PC-9 (cell line): ENCODE measurements at places on chromosomes 1 and 21.
A peak's percentile ranks its signal among the peaks of the same experiment; 100 is the strongest.

- H3K36me3 ChIP-seq: no peaks in the 10 kb centered on the region
- no peak for DNase-seq
- H3K4me1 ChIP-seq: no peaks in the 10 kb centered on the region
- no peak overlapping the region for H3K4me3 ChIP-seq
Measured at GRCh38 chr1:38361566-38361965, 315.0 kb upstream of the POU3F1 start.

- no peak for DNase-seq
- H3K4me3 ChIP-seq: no peak overlapping the region
- no peak overlapping the region for H3K27ac ChIP-seq
- H3K4me1 ChIP-seq: no peaks in the 10 kb centered on the region
Measured at GRCh38 chr1:245096311-245097066, 58.3 kb upstream of the KIF26B start.

DNA sequence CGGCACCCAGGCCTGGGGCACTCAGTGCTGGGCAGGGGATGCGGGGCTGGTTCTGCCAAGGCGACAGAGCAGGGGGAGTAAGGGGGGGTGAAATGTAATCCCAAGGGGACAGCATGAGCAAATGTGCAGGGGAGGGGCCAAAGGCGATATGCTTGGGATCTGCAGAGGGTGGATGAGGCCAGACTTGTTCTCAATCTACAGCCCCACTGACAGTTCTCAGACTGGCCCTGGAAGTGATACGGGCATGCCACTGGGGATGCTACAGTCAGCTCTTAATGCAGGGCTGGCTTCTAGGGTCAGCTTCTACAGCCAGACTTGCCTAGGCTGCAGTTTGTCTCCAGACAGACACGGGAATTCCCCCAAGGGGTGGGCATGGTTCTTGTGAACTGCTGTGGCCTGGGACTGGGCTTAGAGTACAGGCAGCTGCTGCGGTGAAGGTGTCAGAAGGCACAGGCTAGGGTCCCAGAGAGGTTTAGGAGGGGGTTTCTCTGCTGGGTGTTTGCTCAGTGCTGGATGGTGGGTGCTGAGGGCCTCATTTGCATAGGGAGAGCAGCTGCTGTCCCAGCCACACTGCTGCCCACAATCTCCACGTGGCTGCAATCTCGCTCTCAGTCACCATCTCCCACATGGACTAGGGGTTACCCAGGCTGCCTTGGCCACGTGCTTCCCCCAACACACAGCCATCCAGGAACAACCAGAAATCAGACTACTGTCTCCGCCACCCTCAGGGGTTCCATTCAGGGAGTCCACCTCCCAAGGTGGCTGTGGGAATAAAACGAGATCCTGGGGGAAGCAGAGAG is 190.1 kb downstream of the HIVEP3 start:
- DNase-seq: no peak
- H3K27ac ChIP-seq: no peak overlapping the region
- H3K36me3 ChIP-seq: no peaks in the 10 kb centered on the region
- no peaks in the 10 kb centered on the region for H3K27me3 ChIP-seq

DNA sequence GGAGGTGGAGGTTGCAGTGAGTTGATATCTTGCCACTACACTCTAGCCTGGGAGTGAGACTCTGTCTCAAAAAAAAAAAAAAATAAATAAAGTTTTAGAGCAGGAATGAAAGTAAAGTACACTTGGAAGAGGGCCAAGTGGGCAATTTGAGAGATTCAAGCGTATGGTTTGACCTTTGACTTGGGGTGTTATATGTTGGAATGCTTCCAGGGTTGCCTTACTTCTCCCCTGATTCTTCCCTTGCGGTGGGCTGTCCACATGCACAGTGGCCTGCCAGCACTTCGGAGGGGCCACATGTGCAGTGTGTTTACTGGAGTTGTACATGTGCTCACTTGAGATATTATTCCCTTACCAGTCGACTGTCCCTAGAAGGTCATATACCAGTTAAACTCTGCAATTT is 295.5 kb upstream of the PROX1 start:
- H3K4me3 ChIP-seq: no peak overlapping the region
- no peaks in the 10 kb centered on the region for H3K36me3 ChIP-seq
- H3K27ac ChIP-seq: no peak overlapping the region
- DNase-seq: no peak
- no peaks in the 10 kb centered on the region for H3K27me3 ChIP-seq
- H3K4me1 ChIP-seq: no peaks in the 10 kb centered on the region

DNA sequence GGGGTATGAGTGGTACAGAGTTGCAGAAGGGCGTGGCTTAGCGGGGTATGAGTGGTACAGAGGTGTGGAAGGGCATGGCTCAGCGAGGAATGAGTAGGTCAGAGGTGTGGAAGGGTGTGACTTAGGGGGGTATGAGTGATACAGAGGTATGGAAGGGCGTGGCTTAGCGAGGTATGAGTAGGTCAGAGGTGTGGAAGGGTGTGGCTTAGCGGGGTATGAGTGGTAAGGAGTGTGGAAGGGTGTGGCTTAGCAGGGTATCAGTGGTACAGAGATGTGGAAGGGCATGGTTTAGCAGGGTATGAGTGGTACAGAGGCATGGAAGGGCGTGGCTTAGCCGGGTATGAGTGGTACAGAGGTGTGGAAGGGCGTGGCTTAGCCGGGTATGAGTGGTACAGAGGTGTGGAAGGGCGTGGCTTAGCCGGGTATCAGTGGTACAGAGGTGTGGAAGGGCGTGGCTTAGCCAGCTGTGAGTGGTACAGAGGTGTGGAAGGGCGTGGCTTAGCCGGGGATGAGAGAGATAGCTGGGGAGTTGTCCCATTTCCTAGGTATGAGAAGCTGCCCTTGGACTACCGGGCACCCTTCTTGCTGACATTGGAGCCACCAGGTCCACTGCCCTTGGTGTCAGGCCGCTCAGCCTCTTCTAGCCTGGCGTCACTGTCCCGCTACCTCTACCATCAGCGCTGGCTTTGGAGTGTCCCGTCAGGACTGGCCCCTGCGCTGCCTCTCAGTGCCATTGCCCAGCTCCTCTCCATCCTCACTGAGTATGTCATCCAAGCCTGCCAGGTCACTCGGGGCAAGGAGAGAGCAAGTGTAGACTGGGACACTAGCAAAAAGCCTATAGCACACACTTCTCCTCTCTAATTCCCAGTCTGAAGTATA is 29.8 kb downstream of the HYI start:
- H3K4me3 ChIP-seq: no peak overlapping the region
- H3K27ac ChIP-seq: peak overlapping the region; percentile 81
- H3K36me3 ChIP-seq: peaks cover 53% of the 10 kb centered on the region
- peaks cover 18% of the 10 kb centered on the region for H3K4me1 ChIP-seq

DNA sequence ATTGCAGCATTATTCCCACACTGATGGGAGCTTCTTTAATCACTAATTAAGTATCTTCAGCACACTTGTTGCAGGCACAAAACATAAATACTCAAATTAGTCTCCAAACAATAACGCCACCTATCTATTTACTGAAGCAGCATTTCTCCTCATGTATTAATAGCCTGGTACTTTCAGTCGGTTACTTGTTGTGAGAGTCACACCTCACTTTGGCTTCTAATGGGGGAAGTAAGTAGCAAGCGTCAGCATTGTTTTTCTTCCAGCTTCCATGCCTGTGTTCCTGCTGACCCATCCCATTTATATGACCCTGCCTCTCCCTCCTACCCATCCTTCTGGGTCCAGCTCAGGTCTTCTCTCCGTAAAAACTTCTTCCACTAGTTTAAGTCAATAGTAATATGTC is 31.9 kb upstream of the DENND1B start:
- no peak for DNase-seq
- no peaks in the 10 kb centered on the region for H3K4me1 ChIP-seq
- H3K27ac ChIP-seq: no peak overlapping the region
- no peaks in the 10 kb centered on the region for H3K36me3 ChIP-seq
- peaks cover 4% of the 10 kb centered on the region; the same call in 1 of the 2 replicates for H3K27me3 ChIP-seq
- no peak overlapping the region for H3K4me3 ChIP-seq

- H3K4me3 ChIP-seq: no peak overlapping the region
- H3K27ac ChIP-seq: no peak overlapping the region
- no peaks in the 10 kb centered on the region for H3K36me3 ChIP-seq
- DNase-seq: no peak
- peaks cover 41% of the 10 kb centered on the region for H3K27me3 ChIP-seq
- no peaks in the 10 kb centered on the region for H3K4me1 ChIP-seq
Measured at GRCh38 chr21:38422082-38422481, 76.2 kb downstream of the ERG start.

GRCh38 chr1:33512226-33513011 is 40.0 kb downstream of the ZSCAN20 start:
- no peaks in the 10 kb centered on the region for H3K36me3 ChIP-seq
- DNase-seq: peak; percentile 69
- H3K4me1 ChIP-seq: no peaks in the 10 kb centered on the region
- H3K27me3 ChIP-seq: peaks cover 12% of the 10 kb centered on the region; the same call in 1 of the 2 replicates
- H3K27ac ChIP-seq: no peak overlapping the region
- H3K4me3 ChIP-seq: no peak overlapping the region

DNA sequence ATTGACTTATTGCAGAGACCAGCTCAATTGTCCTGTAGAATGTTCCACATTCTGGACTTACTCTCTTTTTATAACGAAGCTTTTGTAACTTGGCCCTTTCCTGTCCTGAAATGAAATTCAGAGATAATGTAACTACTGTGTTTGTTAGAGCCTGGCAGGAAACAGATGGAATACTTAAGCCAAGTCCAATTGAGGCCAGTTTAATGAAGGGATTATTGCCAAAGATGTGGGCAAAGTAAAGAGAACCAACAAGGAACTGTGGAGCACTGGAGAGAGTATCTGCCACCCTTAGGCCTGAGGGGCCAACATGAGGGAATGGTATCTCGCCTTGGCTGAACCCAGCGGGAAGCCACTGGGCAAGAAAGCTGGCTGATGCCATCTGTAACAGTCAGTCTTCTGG is 32.9 kb downstream of the MFSD2A start:
- H3K36me3 ChIP-seq: no peaks in the 10 kb centered on the region
- DNase-seq: no peak
- H3K4me3 ChIP-seq: no peak overlapping the region
- no peak overlapping the region for H3K27ac ChIP-seq
- H3K27me3 ChIP-seq: no peaks in the 10 kb centered on the region

DNA sequence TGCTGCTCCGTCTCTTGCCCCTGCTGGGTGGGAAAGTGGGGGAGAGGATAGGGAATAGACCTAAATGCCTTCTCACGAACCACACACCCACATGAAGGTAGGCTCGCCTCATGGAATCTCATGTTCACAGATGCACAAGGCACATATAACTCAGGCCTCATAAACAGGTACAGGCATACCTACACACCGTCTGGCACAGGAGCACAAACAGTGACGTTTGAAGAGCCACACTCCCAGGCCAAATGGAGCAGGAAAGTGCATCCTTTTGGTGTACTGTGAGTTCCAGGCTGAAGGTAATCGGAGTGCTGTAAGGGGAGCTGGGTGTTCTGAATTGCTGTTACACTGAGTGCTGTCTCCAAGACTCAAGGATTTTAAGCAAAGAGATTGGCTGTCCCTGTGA is 13.1 kb downstream of the UTP11 start:
- peaks cover 40% of the 10 kb centered on the region for H3K4me1 ChIP-seq
- H3K36me3 ChIP-seq: peaks cover 28% of the 10 kb centered on the region
- no peak overlapping the region for H3K4me3 ChIP-seq
- no peaks in the 10 kb centered on the region for H3K27me3 ChIP-seq
- no peak overlapping the region for H3K27ac ChIP-seq

DNA sequence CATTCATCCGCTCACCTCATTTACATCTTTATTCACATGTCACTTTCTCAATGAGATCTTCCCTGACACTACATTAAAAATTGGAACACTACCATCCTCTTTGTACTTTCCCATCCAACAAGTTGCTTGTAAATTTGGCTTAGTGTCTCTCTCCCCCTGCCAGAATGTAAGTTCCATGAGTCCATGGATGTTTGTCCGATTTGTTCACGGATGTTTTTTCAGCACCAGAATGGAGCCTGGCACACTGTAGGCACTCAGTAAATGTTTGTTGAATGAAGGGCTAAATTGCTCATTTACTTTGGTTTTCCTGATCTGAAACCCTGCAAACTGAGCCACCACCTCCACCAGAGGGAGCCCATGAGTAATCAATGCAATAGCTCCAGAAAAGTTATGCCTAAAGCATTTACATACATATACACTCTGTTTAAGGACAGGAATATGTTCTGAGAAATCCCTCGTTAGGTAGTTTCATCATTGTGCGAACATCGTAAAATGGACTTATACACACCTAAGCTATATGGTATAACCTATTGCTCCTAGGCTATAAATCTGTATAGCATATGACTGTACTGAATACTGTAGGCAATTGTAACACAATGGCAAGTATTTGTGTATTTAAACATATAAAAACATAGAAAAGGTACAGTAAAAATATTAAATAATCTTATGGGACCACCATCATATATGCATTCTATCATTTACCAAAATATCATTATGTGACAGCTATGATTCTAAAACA is 2.8 kb upstream of the EYA3 start:
- peaks cover 11% of the 10 kb centered on the region for H3K4me1 ChIP-seq
- H3K27ac ChIP-seq: no peak overlapping the region
- peak; percentile 70 for DNase-seq
- no peaks in the 10 kb centered on the region for H3K27me3 ChIP-seq
- H3K4me3 ChIP-seq: no peak overlapping the region

GRCh38 chr1:150578272-150579109 is 919 bp downstream of the MCL1 start:
- H3K27ac ChIP-seq: peak overlapping the region; percentile 93
- H3K4me1 ChIP-seq: peaks cover 38% of the 10 kb centered on the region
- H3K4me3 ChIP-seq: peak overlapping the region; percentile 73
- H3K27me3 ChIP-seq: no peaks in the 10 kb centered on the region
- H3K36me3 ChIP-seq: peaks cover 55% of the 10 kb centered on the region

DNA sequence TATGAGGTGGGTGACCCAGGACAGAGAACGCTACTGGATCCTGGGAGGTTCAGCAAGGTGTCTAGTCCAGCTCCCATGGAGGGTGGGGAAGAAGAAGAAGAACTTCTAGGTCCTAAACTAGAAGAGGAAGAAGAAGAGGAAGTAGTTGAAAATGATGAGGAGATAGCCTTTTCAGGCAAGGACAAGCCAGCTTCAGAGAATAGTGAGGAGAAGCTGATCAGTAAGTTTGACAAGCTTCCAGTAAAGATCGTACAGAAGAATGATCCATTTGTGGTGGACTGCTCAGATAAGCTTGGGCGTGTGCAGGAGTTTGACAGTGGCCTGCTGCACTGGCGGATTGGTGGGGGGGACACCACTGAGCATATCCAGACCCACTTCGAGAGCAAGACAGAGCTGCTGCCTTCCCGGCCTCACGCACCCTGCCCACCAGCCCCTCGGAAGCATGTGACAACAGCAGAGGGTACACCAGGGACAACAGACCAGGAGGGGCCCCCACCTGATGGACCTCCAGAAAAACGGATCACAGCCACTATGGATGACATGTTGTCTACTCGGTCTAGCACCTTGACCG is 8.6 kb upstream of the PIGV start:
- no peak overlapping the region for H3K27ac ChIP-seq
- peaks cover 21% of the 10 kb centered on the region for H3K4me1 ChIP-seq
- no peak for DNase-seq
- H3K36me3 ChIP-seq: peaks cover 8% of the 10 kb centered on the region; the same call in 1 of the 2 replicates
- no peak overlapping the region for H3K4me3 ChIP-seq

GRCh38 chr1:65813956-65814355 is 21.3 kb downstream of the PDE4B start:
- H3K4me1 ChIP-seq: peaks cover 15% of the 10 kb centered on the region
- no peaks in the 10 kb centered on the region for H3K27me3 ChIP-seq
- no peak for DNase-seq
- no peak overlapping the region for H3K27ac ChIP-seq
- H3K4me3 ChIP-seq: no peak overlapping the region
